CD4-positive, alpha-beta T cell treated with Interferon alpha-2 for 1 hour (primary cell): ENCODE measurements at places on chromosomes 1 and 21.

- DNase-seq, result no peak
Observed at GRCh38 chr1:186183219-186183618, 191.8 kb downstream of the TPR start.

DNA sequence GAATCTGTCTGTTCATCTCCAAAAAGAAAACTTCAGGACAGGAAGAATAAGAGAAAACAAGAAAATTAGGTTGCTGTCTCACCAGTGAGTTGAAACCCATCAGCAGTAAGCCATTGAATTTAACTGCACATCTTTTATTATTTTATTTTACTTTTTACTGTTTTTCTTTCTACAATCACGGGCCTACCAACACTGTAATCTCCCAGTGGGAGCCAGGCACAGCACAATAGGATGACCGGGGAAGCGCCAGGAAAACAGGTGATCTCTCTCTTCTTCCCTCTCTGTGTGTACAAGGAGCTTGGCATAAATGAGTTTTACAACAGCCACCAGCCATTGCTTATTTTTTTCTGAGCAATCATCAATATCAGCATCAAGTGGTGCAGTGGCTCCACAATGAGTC, 113.1 kb upstream of the ESRRG start:
- no peak for DNase-seq

DNA sequence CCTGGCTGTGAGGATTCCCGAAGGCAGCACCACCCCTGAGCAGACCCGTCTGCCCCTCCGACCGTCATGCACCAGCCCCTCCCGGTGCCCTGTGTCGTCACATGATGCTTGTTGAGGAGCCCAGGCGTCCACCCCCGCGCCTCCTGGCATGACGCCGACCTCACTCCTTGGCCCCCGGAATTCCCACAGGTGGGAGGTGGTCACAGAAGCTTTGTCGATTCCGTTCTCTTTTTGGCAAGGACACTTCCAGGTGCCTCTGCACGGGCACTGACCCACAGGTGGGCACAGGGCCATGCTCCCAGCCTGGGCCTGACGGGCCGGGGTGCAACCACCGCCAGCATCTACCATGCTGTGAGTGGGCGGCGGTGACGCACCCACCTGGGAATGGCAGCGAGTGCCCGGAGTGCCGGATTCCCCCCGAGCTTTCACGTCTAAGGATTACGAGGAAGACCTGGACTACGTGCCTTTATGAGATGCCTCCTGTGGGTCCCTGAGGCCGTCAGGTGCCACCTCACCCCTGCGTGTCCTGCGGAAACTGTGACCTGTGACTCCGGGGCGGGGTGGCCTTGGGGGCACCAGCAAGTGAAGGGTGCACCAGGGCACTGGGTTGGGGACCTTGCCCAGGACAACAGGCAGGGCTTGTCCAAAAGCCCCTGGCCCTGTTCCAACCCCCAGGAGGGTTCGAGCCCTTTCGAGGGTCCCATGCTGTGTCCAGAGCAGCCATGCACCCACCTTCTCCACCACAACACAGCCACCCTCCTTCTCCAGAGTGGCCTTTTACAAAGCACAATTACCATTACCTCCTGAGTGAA, 31.4 kb upstream of the COL6A1 start:
- no peak for DNase-seq

DNA sequence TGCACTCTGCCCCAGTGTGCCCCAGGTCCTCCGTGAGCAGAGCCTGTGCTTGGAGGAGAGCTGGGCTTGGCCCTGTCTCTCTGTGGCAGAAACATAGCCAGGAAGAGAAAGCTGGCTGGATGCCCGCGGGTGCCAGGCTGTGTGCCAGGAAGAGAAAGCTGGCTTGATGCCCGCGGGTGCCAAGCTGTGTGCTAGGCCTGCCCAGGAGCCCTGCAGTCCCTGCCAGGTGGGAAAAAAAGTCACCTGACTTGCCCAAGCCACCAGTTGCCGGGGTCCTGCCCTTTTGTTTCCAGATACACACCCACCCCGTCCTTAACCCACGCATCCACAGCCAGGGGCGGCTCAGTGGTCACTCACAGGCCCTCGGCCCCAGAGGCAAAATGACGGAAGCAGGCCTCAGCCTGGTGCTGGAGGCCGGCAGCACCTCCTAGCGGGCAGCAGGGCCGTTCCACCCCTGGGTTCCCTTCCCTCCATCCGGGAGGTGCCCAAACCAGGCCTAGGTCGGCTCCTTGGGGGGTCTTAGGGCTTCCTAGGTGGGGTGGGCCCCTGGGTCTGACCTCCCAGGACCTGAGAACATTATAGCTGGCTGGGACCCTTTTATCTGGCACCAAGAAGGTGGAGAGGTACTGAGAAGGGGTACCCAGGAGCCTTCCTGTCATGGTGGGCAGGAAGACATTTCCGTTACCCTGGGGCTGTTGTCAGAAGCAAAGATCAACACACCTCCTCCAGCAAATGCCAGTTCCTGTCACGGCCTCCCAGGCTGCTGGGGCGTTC, 9.1 kb downstream of the ITGB2 start:
- DNase-seq, result peak; percentile 69

GRCh38 chr1:150080784-150081183, 13.2 kb downstream of the VPS45 start:
- no peak for DNase-seq

DNA sequence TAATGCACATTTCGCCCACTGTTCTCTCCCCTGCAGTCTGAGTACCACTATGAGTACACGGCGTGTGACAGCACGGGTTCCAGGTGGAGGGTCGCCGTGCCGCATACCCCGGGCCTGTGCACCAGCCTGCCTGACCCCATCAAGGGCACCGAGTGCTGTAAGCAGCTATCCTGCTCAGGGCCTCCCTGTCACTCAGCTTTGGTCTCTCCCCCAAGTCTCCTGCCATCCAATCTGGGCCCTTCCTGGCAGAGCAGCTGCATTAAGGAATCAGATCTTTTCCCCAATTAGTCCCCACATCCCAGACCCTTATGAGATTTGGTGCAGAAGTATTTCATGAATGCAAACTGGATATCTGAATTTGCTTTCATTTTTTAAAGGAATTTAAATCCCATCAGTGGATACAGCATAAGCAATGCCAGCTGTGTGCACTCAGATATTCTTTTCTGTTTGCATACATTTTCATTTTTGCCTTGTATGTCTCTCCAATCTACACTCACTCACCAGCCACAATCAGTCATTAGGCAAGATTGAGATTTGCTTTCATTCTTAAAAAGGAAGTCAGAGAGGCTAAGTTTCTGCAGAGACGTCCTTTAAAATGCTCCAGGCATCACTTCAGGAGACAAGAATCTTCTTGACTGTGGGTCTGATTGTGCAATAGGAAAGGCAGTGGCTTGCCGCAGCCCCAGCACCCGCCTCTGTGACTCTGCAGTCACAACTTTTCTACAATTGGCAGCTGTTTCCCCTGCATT, 48.1 kb downstream of the ELAPOR1 start:
- peak; percentile 38 for DNase-seq

- DNase-seq, result peak; percentile 29
Observed at GRCh38 chr1:243413431-243414151, 157.8 kb downstream of the SDCCAG8 start.

GRCh38 chr1:119347858-119348257, 20.7 kb upstream of the HAO2 start:
- no peak for DNase-seq

- no peak for DNase-seq
Observed at GRCh38 chr21:25682382-25682781, 43.3 kb downstream of the JAM2 start.

DNA sequence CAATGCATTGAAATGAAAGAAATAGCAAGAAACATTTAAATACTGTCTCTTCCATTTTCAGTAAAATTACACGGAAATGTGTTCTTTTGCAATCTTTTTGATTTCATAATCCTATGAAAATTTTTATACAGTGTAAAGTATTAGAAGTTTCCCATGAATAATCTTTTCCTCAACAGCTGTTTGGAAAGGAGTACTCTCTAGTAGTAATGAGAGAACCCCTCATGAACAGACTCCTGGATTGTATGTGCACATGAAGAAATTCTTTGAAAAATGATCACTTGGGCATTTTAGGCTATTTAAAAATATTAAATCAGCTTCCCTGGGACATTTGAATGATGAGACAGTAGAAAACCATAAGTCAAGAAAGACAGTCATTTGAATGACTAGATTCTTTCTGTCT, 64.4 kb downstream of the LHX9 start:
- no peak for DNase-seq

- DNase-seq, result no peak
Observed at GRCh38 chr1:155321639-155322503, 1.2 kb downstream of the RUSC1 start.

DNA sequence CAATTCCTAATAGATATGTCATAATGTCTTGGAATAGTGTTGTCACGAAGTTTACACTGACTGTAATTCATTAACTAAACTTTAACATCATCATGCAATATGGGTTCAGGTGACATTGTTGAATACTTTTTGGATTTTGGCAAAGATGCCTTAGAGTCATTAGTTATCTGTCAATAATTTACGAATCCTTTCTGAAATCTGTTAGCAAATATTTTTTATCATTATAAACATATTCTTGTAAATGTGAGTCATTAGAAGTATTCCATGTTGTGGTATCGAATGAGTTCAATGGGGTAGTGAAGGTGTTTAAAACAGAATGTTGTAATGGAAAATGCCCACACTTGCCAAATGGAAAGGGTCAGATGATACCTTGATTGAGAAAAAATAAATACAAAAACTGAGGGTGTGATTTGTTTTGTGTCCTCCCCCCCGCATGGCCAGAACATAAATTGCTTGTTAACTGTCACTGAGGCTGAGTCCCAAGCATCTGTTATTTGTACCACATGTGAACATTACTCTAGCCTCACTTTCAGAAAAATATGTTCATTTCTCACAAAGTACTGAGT, 5.2 kb upstream of the NR5A2 start:
- DNase-seq, result no peak

DNA sequence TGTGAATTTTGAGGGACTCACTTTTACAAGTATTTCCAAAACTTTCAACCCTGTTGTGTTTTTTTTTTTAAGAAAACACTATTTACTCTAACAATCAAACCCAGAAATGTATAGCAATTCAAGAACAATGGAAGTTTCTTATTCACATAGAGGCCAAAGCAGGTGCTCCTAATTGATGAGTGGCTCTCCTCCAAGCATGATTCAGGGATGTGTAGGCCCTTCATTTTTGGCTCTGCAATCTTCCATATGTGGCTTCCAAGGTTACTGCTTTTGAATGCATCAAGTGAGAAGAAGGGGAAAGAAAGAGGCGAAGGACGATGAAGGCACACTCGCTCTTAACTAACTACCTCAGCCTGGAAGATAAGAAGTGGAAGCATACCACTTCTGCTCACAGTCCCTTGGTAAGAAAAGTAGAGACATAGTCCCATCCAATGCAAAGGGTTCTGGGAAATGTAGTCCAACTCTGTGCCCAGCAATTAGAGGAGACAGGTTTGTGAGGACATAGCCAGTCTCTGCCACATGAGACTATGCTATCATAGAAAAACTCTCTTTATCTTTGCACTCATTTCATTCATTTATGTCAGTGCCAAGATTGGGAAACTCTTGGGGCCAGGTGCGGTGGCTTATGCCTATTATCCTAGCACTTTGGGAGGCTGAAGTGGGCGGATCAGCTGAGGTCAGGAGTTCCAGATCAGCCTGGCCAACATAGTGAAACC, 46.0 kb downstream of the OPTC start:
- DNase-seq, result no peak

- peak; percentile 7 for DNase-seq
Observed at GRCh38 chr1:103106426-103107341, 1.6 kb downstream of the COL11A1 start.
